Dermis blood vessel endothelial cell (primary cell): ENCODE measurements at places on chromosomes 3 and 15. TPM values are rescaled to one million over a fixed set of nuclear protein-coding genes. Genes with fewer than 3 reads are reported as not detected.

GRCh38 chr3:72479651-72480215 lies 368.5 kb downstream of the SHQ1 start:
- no peak for DNase-seq

GRCh38 chr3:113287803-113288648 lies 76.7 kb downstream of the BOC start:
- DNase-seq: peak; percentile 83

DNA sequence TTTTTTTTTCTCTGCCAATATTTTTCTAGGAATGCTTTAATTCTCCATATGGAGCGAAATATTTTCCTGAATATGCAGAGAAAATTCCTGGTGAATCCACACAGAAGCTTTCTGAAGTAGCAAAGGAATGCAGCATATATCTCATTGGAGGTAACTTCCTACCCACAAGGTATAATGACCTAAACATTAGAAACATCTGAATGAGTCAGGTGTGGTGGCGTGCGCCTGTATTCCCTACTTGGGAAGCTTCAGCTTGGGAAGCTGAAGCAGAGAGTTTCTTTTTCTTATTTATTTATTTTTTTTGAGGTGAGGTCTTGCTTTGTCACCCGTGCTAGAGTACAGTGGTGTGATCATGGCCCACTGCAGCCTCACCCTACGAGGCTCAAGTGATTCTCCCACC lies 5.2 kb downstream of the NIT2 start:
- no peak for DNase-seq

DNA sequence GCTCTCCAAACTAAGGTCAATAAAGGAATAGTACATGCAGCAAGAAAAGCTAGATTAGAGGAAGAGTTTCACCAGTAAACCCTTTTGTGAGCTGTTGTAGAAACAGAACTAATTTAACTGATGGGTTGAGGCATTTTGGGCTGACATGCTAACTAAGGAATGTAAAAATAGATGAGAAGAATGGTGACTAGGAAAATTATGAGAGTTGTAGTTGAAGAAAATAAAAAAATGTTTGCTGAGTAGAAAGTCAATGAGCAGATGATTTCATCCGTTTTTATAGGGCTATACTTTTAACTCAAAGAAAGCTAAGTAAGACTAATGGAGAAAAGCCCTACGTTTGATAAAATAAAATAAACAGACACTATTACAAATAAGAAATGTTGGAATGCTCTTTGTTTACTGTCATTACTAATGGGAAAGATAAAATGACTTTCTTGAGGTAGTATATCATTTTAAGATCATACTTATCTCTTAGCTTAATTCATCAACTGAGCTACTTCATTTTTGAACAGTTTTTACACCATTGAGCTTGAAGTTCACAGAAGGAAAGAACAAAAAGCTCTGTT lies 209.4 kb upstream of the DPH6 start:
- DNase-seq: no peak

DNA sequence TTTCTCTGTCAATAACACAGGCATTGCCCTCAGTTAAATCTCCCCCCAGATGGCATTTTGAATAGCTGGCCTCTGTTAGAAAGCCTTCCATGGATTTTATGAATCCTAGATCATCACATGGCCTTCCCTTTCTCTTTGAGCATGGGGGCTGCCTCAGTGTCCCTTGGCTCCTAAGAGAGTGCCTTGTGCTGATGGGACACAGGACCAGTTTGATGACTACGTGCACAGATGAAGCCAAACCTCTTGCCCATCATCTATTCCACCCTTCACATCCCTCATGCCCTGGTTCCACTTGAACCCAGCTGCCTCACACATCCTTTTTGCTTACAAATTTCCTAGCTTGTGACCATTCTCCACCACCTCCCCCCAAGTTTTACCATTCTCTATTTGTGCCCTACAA lies 12.9 kb downstream of the TGFBR2 start:
- peak; percentile 13 for DNase-seq

DNA sequence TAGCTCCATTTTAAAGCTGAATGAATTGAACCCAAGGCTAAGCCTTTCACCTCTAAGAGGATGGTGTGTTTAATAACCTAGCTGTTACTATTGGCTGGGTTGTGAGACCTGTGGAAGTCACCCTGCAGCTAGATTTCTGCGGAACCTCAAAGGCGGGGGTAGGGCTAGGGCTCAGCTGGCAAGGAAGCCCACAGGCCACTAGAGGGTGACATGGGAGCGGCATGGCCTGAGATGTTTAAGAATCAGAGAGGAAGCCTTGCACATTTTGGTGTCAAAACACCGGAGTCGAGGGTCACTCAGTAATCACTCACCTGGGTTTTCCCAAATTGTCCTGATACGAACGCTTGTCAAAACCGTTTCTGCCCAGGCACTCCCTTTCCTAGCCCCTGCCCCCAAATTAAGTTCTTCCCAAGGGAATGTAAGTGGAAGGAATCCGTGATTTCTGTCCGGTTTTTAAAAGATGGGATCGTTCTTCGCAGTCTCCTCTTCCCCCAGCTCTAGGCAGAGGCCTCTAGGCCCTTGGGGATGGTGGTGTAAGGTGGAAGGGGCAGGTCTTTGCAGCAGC lies 3.8 kb upstream of the ACAD9 start:
- DNase-seq: peak; percentile 63

DNA sequence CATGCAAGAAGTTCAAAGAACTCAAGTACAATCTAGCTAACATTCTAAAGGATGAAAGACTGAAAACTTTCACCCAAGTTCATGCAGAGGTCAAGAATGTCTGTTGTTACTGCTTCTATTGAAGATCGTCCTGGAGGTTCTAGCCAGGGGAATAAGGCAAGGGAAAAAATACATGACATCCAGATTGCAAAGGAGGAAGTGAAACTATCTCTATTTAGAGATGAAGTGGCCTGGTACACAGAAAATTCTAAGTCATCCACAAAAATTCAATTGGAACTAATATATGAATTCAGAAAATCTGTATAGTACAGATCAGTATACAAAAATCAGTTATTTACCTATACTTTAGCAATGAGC lies 693.0 kb downstream of the NR2F2 start:
- no peak for DNase-seq

- DNase-seq: no peak
Measured at GRCh38 chr15:78162038-78162437, 12.9 kb downstream of the IDH3A start.

GRCh38 chr15:70172566-70173225 lies 75.0 kb upstream of the TLE3 start:
- DNase-seq: no peak

GRCh38 chr15:87736891-87737389 lies 519.6 kb downstream of the NTRK3 start:
- DNase-seq: no peak

DNA sequence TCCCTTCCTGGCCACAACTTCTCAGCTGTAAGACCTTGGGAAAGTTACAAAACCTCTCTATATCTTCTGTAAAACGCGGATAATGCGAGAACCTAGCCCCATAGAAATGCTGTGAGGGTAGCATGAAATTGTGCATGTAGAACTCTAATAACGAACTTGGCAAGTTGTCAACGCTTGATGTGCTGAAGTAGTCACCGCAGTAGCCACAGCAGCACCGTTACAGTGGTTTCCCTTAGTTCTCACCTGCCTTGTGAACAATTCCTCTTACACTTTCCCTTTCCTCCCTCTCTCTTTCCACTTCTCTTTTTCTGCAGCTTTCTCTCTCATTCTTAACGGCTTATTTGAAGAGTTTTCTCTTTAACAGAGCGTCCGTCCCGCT lies 447 bp upstream of the SHQ1 start:
- no peak for DNase-seq

- DNase-seq: peak; percentile 26
Measured at GRCh38 chr15:73800662-73801345, 47.7 kb upstream of the INSYN1 start.

The DISP2 gene
- 0.09 and 0.17 TPM in 2 replicates for total RNA-seq

The CCR1 gene
- not detected in 2 replicates for total RNA-seq

The NR2E3 gene
- 0.05 TPM in 1 of 2 replicates, not detected in the other for total RNA-seq
